ENCODE measurements at places on chromosomes 11 and 22. TPM values are rescaled to one million over a fixed set of nuclear protein-coding genes. Genes with fewer than 3 reads are reported as not detected.

DNA sequence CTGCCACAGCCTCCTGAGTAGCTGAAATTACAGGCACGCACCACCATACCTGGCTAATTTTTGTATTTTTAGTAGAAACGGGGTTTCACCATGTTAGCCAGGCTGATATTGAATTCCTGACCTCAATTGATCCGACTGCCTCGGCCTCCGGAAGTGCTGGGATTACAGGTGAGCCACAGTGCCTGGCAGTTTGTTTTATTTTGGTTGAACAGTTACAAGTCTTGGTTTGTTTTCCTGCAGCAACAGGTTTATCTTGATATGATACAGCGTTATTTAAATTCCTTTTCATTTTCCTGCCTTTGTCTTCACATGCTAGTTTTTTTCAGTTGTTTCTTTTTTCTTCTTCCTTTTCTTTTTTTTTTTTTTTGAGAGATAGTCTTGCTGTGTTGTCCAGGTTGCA, 4.0 kb upstream of the SLC3A2 start:
- no peaks in the 10 kb centered on the region for H3K27me3 ChIP-seq
- peaks cover 16% of the 10 kb centered on the region for H3K4me1 ChIP-seq
- DNase-seq, result no peak
- no peak overlapping the region for H3K27ac ChIP-seq

GRCh38 chr11:120674542-120674941, 163.0 kb downstream of the GRIK4 start:
- no peak overlapping the region for H3K4me3 ChIP-seq
- no peaks in the 10 kb centered on the region for H3K36me3 ChIP-seq
- no peaks in the 10 kb centered on the region for H3K4me1 ChIP-seq
- H3K27ac ChIP-seq, result no peak overlapping the region

UBQLN3 gene
- 0.08 TPM for total RNA-seq

GRCh38 chr11:65189191-65189590, 7.5 kb downstream of the CAPN1 start:
- no peak overlapping the region for H3K4me3 ChIP-seq
- no peak overlapping the region for H3K27ac ChIP-seq
- peaks cover 6% of the 10 kb centered on the region for H3K4me1 ChIP-seq
- no peaks in the 10 kb centered on the region for H3K27me3 ChIP-seq
- H3K36me3 ChIP-seq, result peaks cover 72% of the 10 kb centered on the region
